ENCODE measurements at places on chromosomes 16 and 17.
A peak's percentile ranks its signal among the peaks of the same experiment; 100 is the strongest.

DNA sequence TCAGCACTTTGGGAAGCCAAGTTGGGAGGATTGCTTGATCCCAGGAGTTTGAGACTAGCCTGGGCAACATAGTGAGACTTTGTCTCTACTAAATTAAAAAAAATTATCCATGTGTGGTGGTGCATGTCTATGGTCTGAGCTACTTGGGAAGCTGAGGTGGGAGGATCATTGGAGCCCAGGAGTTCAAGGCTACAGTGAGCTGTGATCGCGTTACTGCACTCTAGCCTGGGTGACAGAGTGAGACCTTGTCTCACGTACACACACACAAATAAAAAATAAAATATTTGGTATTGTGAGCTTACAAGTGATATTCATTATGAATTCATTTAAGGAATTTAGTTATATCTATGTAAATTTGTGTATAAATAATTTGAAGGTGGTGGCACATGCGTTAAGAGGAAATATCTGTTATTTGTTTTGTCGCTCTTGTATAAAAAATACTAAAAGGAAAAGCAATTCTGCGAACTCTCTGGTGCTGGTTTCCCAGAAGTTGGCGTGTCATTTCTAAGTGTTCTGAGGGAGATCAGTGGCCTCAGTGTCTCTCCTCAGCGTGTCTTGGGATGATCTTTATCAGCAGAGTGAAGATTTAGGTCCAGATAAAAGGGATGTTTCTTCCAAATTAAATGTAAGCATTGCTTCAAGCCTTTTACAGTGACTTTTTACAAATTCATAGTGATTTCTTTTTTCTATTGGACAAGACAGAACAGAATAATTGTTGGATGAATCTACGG, 187.6 kb downstream of the FTO start:
- DNase-seq = no peak

- DNase-seq = no peak
Measured at GRCh38 chr17:67819722-67820121, 5.6 kb upstream of the BPTF start.

DNA sequence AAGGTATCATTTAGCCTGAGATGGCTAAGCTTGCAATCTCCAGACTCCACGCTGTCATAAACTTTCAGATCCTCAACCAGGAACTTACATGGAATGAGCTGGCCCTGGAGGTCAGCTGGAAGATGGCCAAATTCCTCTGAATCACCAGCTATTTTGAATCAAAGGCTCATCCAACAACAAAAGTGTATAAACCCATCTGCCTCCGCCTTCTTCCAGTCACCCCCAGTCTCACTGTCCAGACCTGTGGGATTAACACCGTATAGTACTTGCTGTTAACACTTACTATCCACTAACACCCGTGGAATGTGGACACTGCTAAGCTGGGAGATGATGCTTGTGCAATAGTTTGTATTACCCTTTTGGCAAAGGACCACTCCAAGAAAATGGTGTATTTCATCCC, 1.9 kb upstream of the LCMT1 start:
- DNase-seq = no peak

DNA sequence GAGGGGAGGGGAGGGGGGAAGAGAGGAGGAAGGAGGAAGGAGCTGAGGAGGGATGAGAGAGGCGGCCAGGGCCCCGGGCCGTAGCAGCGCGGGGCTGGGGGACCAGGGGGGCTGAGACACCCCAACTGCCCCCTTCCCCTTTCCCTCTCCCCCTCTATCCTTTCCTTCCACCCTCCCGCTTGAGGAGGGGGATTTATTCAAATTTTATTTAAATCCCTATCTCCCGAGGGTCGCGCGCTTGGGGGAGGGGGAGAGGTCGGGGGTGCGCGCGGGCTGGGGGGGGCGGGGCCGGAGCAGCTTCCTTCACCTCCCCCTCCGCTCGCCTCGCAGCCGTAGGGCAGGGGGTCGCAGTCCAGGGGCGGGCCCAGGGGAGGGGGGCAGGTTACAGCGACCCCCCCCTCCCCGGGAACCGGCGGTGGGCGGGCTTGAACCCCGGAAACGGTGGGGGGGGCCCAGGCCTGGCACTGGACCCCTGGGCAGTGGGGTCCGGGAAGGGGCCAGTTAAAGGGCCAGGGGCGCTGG, at the start of gene FBXL19:
FBXL19 (plus strand) TSS at position 19 of the 522 bp plus-strand sequence. CDS start 2,183 bp downstream, outside the sequence.
- DNase-seq = peak; percentile 16

DNA sequence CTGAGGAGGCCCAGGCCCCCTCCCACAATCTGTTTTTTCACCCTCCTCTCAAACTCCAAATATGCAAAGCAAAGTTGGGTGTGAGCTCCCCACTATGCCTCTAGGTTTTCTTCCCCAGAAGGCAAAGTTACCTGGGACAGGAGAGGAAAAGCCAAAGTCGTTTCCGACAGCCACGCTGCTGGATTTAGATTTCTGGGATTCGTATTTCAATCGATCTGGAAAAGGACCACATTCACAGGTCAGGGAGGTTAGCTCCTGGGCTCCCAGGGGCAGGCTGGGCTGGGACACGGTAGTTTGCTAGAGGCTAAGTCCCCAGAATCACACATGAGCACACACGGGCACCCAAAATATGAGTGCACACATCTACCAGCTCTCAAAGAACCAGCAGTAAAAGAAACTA, 21.3 kb upstream of the MRPS23 start:
- DNase-seq = no peak

GRCh38 chr17:43591779-43592562, 45.8 kb upstream of the ETV4 start:
- no peak for DNase-seq

DNA sequence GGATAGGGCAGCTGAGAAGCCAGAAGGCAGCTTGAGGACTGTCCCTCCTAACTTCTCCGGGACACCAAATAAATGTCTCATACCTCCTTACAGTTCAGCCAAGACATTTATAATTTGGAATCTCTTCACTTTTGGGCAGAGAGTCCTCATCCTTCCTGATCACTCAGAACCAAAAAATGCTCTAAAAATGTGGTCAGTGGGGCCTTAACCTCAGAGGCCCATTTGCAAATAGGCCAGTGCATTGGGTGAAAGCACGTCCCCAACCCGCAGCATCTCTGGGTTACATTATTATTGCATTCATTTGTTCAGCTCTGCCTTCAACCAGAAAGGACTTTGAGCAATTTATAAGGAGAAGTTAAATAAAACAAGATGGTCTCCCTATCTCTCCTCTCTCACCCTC, 112.4 kb upstream of the IRX3 start:
- DNase-seq = no peak

- DNase-seq = peak; percentile 15
Measured at GRCh38 chr16:89026121-89026612, 49.2 kb upstream of the CBFA2T3 start.

DNA sequence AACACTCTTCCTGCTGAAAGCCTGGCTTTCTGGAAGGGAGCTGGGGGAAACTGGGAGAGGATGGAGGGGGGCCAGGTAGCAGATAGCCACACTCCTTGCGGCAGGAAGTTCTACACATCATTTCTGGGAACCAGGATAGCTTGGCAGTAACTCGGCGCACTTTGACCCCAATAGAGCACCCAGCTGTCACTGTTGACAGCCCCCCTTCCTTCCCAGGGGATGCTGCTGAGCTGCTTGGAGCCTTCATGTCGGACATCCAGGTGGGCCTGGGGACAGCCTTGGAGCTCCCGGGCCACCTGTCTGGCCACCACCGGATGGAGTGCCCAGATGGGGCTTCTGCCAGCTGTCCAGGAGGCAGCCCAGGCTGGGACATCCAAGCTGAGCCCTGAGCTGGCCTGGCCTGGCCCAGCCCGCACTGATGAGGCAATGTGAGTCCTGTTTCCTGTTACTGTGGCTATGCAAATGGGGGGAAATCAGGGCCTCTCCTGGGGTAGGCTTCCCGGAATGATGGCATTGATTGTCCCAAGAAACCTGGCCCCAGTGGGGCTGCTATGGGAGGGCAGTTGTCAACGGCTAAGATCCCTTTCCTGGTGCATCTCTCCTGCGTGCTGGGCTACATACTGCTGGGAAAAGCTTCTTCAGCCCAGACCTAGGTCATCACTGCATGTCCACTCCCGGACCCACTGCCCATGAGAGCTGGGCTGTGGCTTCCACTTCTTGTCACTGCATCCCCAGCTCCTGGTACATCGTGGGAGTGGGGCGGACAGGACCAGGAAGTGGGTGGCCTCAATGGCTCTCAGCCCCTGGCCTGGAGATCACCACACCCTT, 50.0 kb downstream of the SOCS1 start:
- DNase-seq = no peak

DNA sequence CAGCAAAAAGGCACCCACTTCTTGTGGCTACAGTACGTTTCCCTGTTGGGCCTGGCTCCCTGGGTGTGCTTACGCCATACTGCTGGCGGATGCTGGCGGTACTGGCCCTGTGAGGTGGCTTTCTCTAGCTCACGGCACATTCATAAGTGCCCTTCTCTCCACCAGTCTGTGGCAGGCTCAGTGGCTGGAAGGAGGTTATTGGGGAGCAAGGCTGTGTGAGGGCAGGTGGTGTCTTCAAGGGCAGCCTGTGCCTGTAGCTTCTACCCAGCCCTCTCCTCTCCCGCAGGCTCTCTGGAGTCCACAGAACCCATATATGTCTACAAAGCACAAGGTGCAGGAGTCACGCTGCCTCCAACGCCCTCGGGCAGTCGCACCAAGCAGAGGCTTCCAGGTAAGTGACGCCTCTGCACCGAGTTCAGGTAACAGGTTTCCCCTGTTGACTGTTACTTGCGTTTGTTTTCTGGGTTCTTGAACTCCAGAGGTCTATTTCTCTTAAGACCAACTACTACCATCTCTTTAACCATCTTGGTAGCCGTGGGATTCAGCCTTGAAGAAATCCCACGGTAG, 20.6 kb downstream of the NTAN1 start:
- DNase-seq = no peak

DNA sequence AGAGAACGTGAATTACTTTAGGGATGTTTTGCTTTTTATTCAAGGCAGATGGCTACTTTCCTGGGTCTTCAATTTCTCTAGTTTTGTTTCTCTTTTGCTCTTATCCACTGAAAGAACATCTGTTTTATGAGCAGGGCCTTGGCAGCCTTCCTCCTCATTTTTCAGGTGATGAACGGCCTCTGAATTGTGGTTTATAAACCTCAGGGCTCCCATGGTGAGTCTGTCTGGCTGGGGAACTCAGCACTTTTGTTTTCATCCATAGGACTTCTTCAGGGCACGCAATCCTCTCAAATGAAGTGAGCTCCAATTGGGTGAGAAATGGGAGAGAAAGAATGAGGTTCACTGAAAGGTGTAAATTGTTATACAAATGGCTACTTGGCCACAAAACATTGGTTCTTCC, 186.4 kb upstream of the ERCC4 start:
- DNase-seq = no peak

DNA sequence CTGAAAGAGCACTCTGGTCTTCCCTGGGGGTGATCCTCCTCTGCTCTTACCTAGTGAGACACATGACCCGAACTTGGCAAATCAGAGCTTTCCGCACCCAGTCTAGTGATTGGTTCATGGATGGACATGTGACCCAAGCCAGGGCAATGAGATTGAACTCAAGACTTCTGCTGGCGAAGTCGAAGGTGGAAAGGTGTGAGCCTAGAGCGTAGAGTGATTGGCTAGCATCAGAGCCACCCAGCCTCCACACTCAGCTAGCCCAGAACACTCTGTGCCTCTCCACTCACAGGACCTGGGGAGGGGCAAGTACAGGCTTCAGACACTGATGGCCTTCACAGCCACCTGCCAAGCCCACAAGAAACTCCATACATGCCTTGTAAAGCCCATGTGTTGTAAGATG, 17.6 kb downstream of the ATPAF2 start:
- no peak for DNase-seq

- DNase-seq = no peak
Measured at GRCh38 chr17:69058165-69058564, 2.6 kb downstream of the ABCA9 start.

DNA sequence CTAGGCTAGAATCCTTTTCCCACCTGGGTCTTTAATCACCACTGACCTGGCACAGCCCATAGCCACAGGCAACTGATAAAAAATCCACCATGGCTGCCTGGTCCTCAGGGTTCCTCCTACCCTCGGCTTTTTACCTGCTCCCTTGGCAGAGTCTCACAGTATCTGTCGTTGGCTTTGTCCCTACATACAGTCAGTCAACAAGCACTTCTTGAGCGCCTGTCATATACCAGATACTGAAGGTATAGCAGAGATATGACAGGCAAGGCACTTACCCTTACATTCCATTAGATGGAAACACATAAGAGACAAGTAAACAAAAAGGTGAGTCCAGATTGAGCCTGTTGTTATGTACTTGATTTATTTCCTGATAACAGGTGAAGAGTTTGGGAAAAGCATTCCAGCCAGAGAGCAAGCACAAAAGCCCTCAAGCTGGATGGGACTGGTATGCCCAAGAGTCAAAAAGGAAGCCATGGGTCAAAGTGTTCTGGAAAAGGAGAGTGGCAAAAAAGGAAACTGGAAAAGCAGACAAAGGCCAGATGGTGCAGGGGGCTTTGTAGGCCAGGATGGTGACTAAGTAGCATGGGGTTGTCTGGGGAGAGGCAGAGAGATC, 247.0 kb downstream of the CHD9NB start:
- DNase-seq = no peak

DNA sequence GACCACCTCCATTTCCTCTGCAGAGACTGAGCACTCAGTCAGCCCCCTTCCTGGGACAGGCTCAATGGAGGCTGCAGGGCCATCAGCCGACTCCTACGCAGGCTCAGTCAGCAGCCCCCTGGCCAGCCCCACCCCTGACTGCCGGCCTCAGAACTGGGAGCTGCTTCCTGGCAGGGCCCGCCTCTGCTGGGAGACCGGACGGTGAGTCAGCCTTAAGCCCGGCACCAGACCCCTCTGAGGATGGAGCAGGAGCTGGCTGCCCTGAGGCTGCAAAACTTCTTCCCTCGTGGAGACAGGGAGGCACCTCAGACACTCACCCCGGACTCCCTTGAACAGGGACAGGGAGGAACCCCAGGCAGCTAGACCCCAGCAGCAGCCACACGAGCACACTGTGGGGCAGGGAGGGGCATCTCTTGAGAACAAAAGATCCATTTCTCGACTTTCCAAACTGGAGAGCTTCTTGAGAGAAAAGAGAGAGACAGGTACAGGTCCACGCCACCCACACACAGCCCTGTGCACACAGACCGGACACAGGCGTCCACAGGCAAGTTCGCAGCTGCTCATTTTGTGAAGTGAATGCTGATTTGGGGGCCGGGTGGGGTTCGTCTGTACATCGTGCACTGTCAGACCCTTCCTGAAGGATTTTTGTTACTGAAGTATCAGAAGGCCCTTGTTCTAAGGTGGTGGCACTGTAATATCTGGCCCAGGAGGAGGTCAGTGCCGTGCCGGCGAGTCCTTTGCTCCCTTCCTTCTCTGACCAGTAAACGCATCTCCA, 1.3 kb upstream of the TUBB3 start:
- DNase-seq = no peak

GRCh38 chr17:30346221-30346795, 12.5 kb upstream of the TMIGD1 start:
- DNase-seq = no peak

Data from activated CD4-positive, alpha-beta T cell treated with anti-CD3 and anti-CD28 coated beads, Interleukin-2, amount 50 U/mL, for 4 hours (primary cell).